ENCODE measurements at places on chromosomes 2 and 18.

DNA sequence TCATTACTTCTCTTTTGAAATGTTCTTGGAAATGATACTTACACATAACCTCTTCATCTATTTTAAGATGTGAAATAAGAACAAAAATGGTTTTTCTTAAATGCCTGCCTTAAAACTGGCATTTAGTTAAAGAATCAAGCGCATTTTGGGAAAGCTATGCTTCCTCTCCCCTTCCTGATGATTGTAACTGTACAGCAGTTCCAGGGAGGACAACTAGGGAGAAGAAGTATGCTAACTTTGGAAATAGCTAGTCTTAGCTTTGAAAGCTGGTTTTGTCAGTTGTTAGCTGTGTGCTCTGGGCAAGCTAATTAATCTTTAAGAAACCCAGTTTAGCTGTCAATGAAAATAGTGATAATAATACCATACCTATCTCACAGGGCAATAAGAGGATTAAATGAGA lies 8.4 kb upstream of the ADCYAP1 start:
- DNase-seq: no peak

DNA sequence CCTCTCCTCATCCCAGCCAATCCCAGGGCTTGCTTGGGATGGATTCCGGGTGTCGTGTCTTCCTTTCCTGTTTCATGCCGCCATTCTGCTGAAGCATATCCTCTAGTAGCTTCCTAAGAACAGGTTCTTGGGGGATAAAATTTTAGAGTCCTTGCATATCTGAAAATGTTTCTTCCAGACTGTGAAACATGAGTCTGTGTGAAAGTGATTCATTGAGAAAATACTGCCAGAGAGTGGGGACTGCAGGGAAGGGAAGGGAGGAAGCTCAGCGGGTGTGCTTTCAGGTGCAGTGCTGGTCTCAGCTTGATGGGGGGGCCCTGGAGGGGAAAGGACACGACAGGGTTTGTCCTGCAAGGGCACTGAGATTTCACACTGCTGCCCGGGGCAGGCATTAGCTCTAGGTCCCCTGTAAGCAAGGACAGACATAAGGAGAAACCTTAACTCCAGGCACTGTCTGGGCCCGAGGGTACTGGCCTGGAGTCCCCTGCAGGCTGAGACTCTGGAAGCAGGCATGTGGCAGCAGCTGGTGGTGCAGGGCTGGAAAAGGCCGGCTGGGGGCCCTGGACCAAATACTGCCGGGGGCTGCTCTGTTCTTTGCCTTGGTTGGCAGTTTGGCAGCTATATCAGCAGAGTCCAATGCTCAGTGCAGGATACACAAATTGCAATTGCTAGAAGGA lies 97.6 kb upstream of the HS6ST1 start:
- DNase-seq: no peak

DNA sequence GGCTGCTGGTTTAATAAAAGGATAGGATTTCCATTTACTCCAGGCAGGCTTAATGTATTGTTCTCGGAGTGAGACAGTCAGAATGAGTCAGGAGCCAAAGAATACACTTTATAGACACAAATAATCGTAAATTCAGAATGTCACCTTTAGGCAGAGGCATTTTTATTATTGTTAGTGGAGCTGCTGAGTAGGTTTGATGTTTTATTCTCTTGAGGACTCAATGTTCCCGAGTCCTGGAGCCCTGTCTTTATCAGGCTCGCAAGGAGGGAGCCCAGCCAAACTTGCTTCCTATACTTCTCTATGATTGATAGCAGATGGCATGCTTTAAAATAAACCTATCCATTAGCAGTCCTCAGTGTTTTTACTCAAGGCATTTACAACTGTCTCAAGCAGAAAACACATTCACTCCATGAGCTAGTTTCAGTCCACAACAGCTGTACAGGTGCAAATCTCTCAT lies 492.3 kb upstream of the ZEB2 start:
- no peak for DNase-seq

- DNase-seq: no peak
These were observed 83.7 kb upstream of the RBM44 start for GRCh38 chr2:237714690-237715458.

DNA sequence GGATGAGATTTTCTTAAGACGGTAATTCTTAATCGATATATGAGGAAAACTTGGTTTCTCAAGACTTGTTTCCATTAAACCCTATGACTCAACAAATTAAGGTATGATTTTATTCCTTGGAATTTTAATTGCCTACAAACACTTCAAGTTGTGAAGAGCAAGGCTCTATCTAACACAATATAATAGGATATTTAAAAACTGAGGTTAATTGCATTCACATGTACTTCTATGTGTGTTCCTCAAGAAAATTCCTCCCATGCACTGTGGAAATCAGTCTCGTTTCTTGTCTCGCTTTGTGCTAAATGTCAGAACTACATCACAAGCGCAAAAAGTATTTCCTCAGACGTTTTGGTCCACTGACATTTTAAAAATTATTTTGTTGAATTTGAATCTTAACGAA lies 109.6 kb upstream of the UNC80 start:
- no peak for DNase-seq

GRCh38 chr18:74171910-74172606 lies 23.7 kb downstream of the TIMM21 start:
- DNase-seq: no peak

DNA sequence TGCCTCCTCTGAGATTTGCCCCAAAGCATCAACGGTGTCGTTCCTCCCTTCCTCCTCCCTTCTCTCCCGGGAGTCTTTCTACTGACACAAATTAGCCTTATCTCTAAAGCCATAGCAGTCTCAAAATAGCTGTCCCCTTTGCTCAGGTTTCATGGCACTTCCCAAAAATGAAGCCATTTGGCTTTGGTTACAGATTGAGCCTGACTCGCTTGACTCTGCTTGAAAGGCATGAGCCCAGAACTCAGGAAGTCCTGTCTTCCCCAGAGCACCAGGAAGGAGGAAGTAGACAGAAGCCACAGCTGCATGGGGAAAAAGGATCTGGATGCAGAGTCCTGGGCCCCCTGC lies 234.4 kb upstream of the RGPD4 start:
- no peak for DNase-seq

GRCh38 chr18:38460657-38461056 lies 895.1 kb upstream of the CELF4 start:
- DNase-seq: no peak

GRCh38 chr18:38358805-38359657 lies 793.4 kb upstream of the CELF4 start:
- DNase-seq: no peak

Data from stimulated activated CD8-positive, alpha-beta memory T cell treated with anti-CD3 and anti-CD28 coated beads, Interleukin-4, amount 100 ng/mL, for 4 hours (primary cell).